Activated naive CD4-positive, alpha-beta T cell treated with anti-CD3 and anti-CD28 coated beads for 36 hours (primary cell): ENCODE measurements at places on chromosomes 3 and 15. TPM values are rescaled to one million over a fixed set of nuclear protein-coding genes. Genes with fewer than 3 reads are reported as not detected.

The CCNB2 gene
- 93.1 TPM for total RNA-seq

The HRH1 gene
- total RNA-seq = 0.07 TPM

The PXYLP1 gene
- total RNA-seq = 8.4 TPM

The WNT7A gene
- 0.07 TPM for total RNA-seq

The SLC38A3 gene
- total RNA-seq = not detected

The LMAN1L gene
- not detected for total RNA-seq

The GPR27 gene
- 0.93 TPM for total RNA-seq

The MESP1 gene
- 6.6 TPM for total RNA-seq

- H3K36me3 ChIP-seq = no peaks in the 10 kb centered on the region
- H3K27ac ChIP-seq = no peak overlapping the region
- DNase-seq = no peak
- no peaks in the 10 kb centered on the region for H3K27me3 ChIP-seq
Measured at GRCh38 chr3:127544803-127545201, 45.7 kb downstream of the TPRA1 start.

DNA sequence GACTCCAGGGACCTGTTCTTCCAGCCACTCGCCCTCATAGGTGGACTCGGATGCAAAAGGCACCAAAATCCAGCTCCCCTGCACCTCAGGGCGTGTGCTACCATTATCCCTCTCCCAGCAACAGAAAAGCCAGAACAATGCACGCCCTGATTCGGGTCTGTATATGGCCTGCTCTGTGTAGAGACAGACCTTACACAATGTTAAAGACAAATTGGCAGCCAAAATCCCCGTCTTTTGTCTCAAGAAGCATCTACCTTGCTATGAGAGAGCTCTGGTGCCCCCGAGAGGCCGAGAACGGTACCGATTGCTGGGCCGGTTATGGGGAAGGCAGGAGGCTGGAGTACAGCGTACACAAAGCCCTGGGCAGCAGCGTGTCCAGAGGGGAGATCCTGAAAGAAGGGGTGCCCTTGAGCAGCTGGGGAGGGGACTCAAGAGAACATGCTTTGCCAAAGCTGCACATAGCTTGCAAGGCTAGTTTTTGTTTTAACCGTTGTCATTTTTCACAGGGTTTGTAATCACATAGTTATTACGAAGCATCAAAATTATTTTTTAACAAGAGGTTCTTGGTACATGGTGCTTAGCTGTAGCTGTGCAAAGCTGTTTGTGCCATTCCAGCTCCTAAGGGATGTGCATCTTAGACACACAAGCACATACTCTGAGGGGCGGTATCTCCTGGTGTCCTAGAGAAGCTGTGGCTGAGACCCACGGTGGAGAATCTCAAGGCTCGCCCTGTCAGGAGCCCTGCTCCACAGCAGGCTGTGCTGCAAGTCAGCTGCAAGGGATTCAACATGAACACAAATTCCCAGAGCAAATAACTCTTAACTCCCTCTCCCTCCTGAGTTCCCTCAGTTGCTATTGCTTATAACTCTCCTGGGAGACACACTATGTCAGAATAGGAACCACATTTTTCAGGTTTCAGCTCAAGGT lies 461.5 kb upstream of the PPP2R3A start:
- peaks cover 4% of the 10 kb centered on the region for H3K27me3 ChIP-seq
- no peaks in the 10 kb centered on the region for H3K4me1 ChIP-seq
- no peaks in the 10 kb centered on the region for H3K36me3 ChIP-seq
- H3K4me3 ChIP-seq = no peak overlapping the region

DNA sequence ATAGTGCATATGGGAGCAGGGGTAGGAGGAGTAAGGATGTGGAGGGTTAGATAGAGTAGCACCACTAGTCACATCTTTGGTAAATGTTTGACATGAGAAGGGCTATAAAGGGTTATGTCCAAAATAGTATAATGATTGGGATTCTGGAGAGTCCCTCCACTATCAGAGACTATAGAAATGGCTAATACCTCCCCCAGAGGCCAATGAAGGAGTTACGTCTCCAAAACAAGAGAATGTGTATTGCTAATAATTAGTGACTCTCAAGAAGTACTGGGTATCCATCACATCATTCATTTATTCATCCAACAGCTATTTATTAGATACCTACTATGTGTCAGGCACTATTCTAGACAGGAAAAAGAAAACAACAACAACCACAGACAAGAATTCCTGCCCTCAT lies 203.7 kb upstream of the UMPS start:
- peaks cover 28% of the 10 kb centered on the region for H3K27me3 ChIP-seq
- H3K4me1 ChIP-seq = no peaks in the 10 kb centered on the region
- DNase-seq = no peak
- H3K27ac ChIP-seq = no peak overlapping the region
- no peak overlapping the region for H3K4me3 ChIP-seq

GRCh38 chr3:79040701-79041100 lies 727.1 kb downstream of the ROBO1 start:
- H3K27ac ChIP-seq = no peak overlapping the region
- H3K4me3 ChIP-seq = no peak overlapping the region
- no peaks in the 10 kb centered on the region for H3K4me1 ChIP-seq
- H3K36me3 ChIP-seq = no peaks in the 10 kb centered on the region

GRCh38 chr3:115226844-115227445 lies 79.9 kb upstream of the ZBTB20 start:
- no peaks in the 10 kb centered on the region for H3K27me3 ChIP-seq
- no peak overlapping the region for H3K4me3 ChIP-seq
- no peaks in the 10 kb centered on the region for H3K36me3 ChIP-seq
- no peak overlapping the region for H3K27ac ChIP-seq

GRCh38 chr15:64854041-64854440 lies 12.3 kb downstream of the PLEKHO2 start:
- DNase-seq = no peak
- peaks cover 39% of the 10 kb centered on the region for H3K4me1 ChIP-seq
- H3K27me3 ChIP-seq = no peaks in the 10 kb centered on the region
- peaks cover 22% of the 10 kb centered on the region for H3K36me3 ChIP-seq
